ENCODE measurements at places on chromosomes 7 and 10.

GRCh38 chr7:18890885-18891621, 226.4 kb downstream of the TWIST1 start:
- no peak for DNase-seq

DNA sequence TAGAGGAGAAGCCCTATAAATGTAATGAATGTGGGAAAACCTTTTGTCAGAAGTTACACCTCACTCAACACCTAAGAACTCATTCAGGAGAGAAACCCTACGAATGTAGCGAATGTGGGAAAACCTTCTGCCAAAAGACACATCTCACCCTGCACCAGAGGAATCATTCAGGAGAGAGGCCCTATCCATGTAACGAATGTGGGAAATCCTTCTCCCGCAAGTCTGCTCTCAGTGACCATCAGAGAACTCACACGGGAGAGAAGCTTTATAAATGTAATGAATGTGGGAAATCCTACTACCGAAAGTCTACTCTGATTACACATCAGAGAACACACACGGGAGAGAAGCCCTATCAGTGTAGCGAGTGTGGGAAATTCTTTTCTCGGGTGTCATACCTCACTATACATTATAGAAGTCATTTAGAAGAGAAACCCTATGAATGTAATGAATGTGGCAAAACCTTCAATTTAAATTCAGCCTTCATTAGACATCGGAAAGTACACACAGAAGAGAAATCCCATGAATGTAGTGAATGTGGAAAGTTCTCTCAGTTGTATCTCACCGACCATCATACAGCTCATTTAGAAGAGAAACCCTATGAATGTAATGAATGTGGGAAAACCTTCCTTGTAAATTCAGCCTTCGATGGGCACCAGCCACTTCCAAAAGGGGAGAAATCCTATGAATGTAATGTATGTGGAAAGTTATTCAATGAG, 18.9 kb downstream of the RBAK start:
- no peak for DNase-seq

- no peak for DNase-seq
Observed at GRCh38 chr7:98997846-98998245, 119.5 kb downstream of the TRRAP start.

DNA sequence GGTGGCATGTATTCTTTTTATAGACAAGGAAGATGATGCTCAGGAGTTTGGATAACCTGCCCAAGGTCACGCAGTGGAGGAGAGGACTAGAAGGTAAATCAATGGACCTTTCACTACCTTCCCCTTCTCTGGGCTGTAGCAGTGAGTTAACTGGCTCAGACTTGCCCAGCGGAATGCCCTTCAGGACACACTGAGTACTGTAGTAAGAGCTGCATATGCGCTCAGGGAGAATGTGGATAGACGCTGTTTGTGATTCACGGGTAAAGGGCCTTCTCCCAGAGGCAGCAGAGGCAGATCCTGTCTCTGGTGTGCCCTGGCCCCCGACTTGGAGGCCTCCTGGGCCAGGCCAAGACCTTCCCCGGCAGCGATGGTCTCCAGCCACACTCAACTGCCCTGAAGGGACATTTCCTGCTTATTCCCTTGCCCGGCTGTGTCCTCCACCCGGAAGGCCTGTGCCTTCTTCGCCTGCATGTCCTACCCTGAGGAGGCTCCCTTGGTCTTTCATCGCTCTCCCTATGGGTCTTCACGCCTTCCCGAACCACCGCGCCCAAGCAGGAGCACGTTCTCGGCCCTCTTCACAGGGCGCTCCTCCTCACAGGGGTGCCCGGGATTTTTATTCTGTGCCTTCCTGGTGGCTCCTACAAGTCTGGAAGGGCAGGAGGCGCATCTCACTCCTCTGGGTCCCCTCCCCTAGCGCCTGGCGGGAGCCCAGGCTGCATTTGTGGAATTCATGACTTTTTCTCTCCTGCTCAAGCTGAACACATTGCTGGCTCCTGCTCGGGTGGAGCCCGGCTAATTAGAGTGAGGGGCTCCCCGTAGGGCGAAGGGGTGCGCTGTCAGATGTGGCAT, 1.8 kb upstream of the IKZF1 start:
- no peak for DNase-seq

- DNase-seq, result no peak
Observed at GRCh38 chr10:118835682-118836326, 81.0 kb upstream of the CACUL1 start.

DNA sequence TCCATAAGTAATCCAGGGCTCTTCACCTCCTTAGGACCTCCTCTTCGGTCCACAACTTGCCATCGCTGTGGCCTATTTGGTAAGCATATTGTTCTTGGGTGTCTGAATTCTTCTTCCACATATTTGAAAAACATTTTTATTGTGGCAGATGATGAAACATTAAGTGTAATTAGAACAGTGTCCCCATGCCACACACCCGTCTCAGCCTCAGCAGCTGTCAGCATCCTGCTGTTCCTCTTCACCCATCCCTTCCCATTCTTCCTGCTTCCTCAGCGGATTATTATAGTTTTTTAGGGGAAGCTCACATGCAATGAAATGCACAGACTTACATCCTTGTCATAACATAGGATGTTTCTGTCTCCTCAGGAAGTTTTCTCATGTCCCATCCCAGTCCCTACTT, 20.1 kb downstream of the TDRD1 start:
- no peak for DNase-seq

DNA sequence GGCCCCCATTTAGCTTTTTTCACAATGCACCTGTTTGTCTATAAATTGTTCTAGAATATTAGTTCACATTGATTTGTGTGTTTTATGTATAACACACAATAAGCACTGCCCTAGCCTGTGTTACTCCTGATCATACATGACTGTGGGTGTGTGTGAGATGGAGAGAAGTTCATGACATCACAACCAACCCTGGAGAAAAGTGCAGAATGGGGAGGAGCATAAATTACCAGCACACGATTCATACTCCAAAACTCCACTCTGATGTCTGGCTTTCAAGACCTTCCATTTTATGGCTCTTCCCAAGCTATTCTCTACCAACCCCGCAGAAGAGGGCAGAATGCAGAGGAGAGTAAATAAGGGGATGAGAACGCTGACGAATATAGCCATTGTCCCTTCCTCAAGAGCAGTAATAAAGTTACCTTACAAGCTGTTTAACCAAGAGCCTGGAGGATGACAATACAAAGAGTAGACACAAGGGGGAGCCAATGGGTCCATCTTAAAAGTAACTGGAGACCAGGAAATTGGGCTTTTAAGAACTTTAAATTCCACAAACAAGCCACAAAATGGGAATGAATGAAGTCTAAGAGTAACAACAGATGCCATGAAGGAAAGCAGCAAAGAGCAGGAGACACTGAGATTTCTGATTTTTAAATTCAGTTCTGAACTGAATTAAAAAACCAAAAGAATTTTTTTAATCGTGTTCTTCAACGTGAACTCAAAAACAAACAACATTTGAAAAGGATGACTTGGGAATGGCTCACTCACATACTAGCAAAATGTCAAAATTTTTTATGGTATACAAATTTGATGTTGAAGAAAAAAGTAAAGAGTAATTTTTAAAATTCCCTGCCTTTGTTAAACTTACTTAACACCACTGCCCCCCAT, 159.6 kb downstream of the PARD3 start:
- DNase-seq, result peak; percentile 57

- DNase-seq, result no peak
Observed at GRCh38 chr7:46651070-46651469, 730.0 kb upstream of the IGFBP3 start.

DNA sequence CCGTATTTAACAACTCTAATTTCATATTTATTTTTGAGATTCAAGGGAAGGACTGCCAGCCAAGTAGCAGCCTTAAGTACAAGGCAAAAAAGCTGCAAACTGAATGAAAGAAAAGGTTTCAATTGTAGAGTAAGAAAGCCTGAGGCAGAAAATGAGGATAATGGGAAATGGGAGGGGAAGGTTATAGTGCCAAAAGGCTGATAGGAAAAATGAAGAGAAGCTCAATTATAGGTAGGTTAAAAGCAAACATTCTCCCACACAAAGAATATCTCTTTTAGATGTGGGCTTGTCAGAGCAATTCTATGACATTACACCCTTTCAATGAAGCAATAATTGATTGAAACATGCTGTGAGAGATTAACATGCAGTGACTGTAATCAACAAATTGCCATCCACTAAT, 175.3 kb downstream of the RAPGEF5 start:
- no peak for DNase-seq

DNA sequence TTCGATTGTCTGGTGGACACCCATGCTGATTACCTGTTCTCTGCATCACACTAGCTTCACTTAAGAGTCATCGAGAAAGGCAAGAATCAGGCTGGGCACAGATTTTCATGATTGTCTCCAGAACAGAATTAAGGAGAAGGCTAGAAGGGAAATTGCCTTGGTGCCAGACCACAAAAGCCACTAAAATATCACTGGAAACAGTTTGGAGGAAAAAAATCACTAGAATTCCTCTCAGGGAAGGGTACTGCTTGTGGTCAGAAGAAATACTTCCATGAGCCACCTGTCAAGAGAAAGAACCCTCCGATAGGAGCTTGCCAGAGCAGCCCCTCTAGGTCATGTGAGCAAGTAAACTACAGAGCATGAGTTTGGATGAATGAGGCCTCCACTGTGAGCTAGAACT, 269.3 kb upstream of the TEX47 start:
- DNase-seq, result no peak

GRCh38 chr7:48096273-48096672, 7.2 kb downstream of the UPP1 start:
- DNase-seq, result no peak

DNA sequence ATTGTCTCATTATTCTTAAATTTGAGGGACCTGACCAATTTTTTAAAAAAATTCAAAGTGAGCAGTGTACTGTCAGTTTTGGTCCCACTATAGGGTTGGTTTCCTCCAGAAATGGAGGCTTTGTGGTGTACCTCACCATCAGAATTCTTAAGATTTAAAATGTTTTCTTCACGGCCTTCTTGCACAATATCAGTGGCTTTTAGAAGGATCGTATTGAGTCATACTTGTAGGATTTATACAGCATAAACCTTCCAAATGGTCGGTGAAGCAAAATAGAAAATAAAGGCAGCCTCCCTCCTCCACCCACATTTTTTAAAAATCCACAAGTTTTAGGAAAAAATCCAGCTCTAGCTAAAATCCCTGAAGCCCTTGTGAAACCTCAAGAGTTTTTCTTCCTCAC, 126.4 kb downstream of the RNLS start:
- DNase-seq, result peak; percentile 50

GRCh38 chr10:75008952-75009351, 102.5 kb upstream of the SAMD8 start:
- DNase-seq, result no peak

DNA sequence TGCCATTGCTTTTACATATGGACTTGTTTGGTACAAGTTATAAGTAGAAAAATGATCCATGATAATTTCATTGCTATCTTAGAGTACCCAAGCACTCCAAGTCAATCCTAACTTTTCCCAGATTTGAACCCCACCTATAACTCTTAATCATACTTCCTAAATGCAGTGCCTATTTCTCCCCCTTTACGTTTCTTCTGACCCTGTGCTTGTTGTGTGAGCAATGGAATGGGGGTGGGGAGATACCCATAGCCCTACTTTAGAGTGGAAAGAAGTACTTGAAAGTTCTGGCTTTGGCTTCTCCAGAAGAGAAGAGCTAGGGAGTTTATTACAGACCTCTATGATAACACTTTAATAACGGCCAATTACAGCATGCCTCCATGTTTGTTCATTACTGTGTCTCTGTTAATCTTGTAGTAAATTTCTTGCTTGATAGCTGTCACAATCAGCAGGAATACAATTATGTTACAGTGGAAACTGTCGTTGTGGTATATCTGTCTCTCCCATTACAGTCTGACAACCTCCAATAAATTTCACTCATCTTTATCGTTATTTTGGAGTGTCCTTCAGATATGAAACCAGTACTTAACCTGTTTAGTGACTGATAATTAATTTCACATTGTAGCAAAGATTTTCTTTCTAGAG, 34.0 kb downstream of the CNPY1 start:
- DNase-seq, result no peak

- no peak for DNase-seq
Observed at GRCh38 chr7:138892812-138893211, 88.4 kb downstream of the KIAA1549 start.

GRCh38 chr7:39681887-39682441, 58.6 kb downstream of the RALA start:
- no peak for DNase-seq

DNA sequence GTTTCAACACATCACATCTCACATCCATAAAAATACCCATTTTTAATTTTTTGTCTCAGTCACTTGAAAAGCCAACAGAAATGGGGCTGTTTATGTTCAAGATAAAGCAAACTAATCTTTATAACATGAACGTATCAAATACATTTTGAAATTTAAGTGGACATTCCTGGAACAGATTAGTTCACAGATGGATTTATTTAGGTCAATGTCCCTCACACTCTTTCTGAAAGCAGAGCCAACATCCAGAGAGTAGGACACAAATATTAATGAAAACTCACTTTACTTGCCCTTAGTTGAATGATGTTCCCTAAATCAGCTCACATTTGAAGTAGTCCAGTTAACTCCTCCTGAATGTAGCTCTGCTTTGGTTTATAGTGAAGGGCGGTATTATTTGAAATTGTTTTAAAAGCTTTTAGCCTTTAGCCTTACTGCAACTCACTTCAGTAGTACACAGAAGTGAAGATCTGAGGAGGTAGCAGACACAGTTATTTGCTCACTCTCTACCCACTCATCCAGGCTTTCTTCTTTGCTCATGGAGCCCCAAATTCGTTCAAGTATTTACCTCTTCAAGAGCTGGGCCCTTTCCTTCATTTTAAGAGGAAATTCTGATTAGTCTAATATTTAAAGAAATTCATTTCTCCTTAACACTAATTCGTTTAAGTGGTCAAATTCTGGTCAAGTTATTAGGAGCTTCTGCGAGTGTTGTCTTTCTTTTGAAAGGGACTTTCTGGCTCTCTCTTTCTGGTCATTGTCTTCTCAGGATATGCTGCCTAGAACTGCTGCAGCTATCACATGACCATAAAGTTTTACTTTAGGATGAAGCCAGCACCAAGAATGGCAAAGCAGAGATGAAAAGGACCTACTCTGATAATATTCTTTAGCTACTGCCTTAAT, 180.6 kb upstream of the AGR3 start:
- DNase-seq, result no peak

GRCh38 chr10:120480848-120481247, 23.8 kb downstream of the PLPP4 start:
- no peak for DNase-seq

GRCh38 chr10:43282881-43283280, 16.0 kb upstream of the RASGEF1A start:
- no peak for DNase-seq

GRCh38 chr7:70006261-70006920, 408.1 kb downstream of the AUTS2 start:
- no peak for DNase-seq

- DNase-seq, result no peak
Observed at GRCh38 chr10:54667136-54667535, 133.9 kb downstream of the PCDH15 start.

DNA sequence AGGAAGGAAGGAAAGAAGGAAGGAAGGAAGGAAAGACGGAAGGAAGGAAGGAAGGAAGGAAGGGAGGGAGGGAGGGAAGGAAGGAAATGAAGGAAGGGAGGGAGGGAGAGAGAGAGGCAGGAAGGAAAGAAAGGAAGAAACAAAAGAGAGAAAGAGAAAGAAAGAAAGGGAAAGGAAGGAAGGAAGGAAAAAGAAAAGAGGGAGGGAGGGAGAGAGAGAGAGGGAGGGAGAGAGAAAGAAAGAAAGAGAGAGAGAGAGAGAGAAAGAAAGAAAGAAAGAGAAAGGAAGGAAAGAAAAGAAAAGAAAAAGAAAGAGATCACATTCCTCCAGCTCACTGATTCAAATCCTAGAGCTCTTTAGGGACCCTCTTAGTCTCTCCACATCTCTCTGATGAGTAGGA, 24.7 kb downstream of the ELN start:
- no peak for DNase-seq

GRCh38 chr10:66837335-66837734, 88.5 kb upstream of the LRRTM3 start:
- DNase-seq, result no peak
